ENCODE measurements at places on chromosomes 1 and 21.

DNA sequence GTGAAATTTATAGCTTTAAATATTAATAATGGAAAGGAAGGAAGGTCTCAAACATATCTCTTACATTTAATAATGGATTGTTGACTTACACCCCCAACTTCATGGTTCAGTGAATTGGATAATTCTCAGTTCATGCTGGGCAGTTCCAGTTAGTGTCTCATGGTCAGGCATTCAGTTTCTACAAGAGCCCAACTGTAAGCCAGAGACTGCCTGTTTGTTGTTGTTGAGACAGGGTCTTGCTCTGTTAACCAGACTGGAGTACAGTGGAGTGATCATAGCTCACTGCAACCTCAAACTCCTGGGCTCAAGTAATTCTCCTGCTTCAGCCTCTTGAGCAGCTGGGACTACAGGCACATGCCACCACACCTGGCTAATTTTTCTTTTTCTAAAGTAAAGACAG, 5.0 kb upstream of the DMAP1 start:
- DNase-seq, result no peak

GRCh38 chr1:38454236-38454635, 405.3 kb downstream of the RRAGC start:
- no peak for DNase-seq

- no peak for DNase-seq
These were observed 131.2 kb downstream of the URB2 start for GRCh38 chr1:229757226-229757625.

GRCh38 chr1:78678324-78678723, 28.7 kb downstream of the IFI44 start:
- DNase-seq, result no peak

DNA sequence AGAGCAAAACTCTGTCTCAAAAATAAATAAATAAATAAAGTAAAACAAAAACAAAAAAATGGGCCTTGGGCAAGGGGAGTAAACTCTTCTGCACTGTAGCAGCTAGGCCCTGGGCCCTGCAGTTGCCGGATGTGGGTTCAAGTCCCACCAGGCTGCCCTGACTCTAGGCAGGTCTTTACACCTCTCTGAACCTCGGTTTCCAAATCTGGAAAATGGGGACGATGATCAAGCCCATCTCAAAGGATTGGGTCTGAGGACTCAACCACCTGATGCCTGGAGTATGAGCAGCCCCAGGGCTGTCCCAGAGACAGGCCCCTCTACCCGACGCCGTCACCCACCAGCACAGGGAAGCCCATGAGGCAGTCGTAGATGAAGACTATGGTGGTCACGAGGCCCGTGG, 7.5 kb downstream of the GPR153 start:
- DNase-seq, result no peak

DNA sequence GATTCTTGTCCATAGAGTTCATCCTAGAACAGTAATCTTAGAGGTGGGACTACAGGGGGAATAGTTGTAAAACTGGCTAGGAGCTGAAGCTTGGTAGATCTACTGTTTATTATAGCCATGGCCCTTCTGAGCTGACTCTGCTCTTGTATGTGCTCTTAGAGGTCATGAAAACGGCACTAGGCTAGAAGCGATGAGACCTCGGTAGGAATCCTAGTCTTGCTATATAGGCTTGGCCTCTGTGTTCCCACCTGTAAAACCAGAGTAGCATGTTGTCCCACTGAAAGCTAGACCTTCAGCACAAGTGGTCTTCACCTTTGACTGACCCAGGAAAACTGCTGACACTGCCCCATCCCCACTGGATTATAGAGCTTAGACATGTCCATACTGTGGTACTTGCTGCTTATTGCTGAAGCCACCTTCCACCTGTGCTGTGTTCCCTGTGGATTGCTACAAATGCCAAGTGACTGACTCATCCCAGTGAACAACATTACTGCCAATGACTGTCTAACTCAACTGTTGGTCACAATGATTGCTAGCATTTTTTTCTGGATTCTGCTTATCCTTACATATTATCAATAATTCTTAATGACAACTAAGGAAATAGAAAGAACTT, 23.0 kb upstream of the PIGC start:
- DNase-seq, result no peak

All from NCI-H526 treated with DMSO at 0.1 percent for 48 hours (cell line).